HCT116 (cell line): ENCODE measurements at places on chromosomes 12 and 14.
A peak's percentile ranks its signal among the peaks of the same experiment; 100 is the strongest.

DNA sequence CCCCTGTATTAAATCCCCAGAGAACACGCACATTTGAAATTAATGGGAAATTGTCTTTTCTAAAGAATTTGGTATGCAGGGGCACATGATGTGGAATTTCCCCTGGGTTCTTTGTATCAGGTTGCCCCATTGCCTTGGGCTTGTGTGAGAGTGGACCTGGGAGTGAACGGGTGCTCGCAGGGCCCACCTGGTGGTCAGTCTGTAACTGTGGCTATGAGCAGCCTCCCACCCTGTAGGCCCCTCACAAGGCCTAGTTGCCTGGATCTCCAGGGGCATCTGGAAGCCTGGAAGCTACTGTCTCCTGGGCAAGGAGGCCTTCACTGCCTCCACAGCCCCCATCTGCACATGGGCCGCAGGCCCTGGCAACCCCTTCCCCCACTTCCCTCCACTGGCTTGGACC is 96.7 kb downstream of the SLC25A47 start:
- no peak for DNase-seq

DNA sequence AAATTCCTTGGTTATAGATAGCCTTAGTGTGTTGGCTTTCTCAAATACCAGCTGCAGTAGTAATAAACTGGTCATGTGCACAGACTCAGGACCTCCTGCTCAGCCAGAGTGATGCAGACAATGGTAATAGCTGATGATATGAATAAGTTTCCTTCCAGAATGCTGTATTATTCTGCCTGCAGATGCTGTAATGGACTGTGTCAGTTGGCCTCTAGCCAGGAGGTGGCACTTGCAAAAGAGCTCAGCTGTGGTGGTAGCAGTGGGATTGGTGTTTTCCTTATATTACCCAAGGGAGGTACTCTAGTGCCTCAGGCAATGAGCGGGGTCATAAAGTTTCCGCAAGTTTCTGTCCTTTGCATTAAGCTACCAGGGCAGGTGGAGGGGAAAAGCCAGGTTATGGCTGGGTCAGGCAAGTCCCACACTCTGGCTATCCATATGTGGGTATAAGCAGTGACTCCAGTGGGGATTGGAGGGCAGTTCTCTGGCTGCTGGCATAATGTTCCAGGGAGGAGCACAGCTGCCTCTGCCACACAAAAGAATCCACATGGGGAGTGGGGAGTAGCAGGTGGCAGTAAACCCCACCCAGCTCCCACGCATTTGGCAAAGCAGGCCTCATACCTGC is 14.0 kb upstream of the MUCL1 start:
- no peak for DNase-seq

DNA sequence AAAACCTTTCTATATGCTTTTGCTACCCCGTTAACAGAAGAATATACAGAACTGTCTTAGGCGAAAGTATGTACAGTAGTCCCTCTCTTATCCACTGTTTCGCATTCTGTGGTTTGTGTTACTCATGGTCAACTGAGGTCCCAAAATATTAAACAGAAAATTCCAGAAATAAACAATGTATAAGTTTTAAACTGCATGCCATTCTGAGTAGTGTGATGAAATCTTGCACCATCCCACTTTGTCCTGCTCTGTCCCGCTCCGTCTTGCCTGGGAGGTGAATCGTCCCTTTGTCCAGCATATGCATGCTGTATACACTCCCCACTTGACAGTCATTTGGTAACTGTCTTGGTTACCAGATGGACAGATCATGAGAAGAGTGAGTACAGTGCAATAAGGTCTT is 70.1 kb upstream of the STRN3 start:
- no peak for DNase-seq

- DNase-seq: no peak
Measured at GRCh38 chr12:2390850-2391390, 338.1 kb downstream of the CACNA1C start.

- DNase-seq: peak; percentile 4
Measured at GRCh38 chr12:113005762-113006161, 27.4 kb downstream of the OAS2 start.

GRCh38 chr12:29222200-29222599 is 73.1 kb downstream of the FAR2 start:
- no peak for DNase-seq

- no peak for DNase-seq
Measured at GRCh38 chr12:22539055-22539454, 5.3 kb downstream of the C2CD5 start.

GRCh38 chr14:54486685-54487084 is 2.1 kb downstream of the GMFB start:
- no peak for DNase-seq

GRCh38 chr14:67928375-67928774 is 108.8 kb downstream of the RAD51B start:
- DNase-seq: no peak

- DNase-seq: no peak
Measured at GRCh38 chr12:124655698-124656516, 88.5 kb upstream of the NCOR2 start.

GRCh38 chr14:84485036-84485435 is 1044.9 kb upstream of the FLRT2 start:
- DNase-seq: no peak

- no peak for DNase-seq
Measured at GRCh38 chr14:69796797-69797500, at the start of gene SLC10A1. TSS of gene SLC10A1 (minus strand) at chr14:69797241. CDS start at chr14:69797155, 86 bp downstream.

DNA sequence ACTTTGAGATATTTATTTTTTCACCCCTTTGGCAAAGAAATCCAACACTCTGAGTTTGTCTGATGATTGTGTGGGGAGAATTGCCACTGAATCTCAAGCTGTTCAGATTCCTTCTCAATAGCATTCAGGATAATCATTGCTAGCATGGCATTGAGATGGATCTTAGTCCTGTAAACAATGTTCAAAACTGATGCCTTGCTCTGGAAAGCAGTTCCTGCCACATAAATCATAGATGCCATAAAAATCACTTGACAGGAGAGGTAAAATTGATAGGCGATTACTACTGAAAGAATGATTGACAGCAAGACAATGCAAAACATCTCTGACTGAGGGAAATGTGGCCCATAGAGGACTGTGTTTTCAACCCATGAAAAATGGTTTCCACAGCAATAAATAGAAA is 915.6 kb downstream of the TRHDE start:
- DNase-seq: no peak

DNA sequence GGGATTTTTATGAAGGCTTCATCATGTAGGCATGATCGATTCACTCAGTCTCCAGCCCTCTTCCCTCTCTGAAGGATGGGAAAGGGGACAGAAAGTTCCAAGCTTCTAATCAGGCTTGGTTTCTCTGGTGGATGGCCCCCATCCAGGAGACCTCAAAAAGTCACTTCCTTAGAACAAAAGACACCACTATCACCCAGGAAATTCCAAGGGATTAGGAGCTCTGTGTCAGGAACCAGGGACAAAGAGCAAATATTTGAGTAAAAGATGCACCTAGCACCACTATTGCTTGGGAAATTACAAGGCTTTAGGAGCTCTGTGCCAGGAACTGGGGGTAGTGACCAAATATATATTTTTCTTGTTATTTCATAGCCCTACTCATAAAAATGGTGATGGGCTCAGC is 33.6 kb upstream of the TMX1 start:
- DNase-seq: no peak

GRCh38 chr14:88476214-88476774 is 78.5 kb downstream of the PTPN21 start:
- no peak for DNase-seq

- no peak for DNase-seq
Measured at GRCh38 chr12:68236421-68237059, 10.9 kb upstream of the IL26 start.

- no peak for DNase-seq
Measured at GRCh38 chr12:587132-588023, 75.9 kb downstream of the NINJ2 start.

GRCh38 chr12:24416423-24417109 is 467.1 kb upstream of the SOX5 start:
- DNase-seq: no peak

DNA sequence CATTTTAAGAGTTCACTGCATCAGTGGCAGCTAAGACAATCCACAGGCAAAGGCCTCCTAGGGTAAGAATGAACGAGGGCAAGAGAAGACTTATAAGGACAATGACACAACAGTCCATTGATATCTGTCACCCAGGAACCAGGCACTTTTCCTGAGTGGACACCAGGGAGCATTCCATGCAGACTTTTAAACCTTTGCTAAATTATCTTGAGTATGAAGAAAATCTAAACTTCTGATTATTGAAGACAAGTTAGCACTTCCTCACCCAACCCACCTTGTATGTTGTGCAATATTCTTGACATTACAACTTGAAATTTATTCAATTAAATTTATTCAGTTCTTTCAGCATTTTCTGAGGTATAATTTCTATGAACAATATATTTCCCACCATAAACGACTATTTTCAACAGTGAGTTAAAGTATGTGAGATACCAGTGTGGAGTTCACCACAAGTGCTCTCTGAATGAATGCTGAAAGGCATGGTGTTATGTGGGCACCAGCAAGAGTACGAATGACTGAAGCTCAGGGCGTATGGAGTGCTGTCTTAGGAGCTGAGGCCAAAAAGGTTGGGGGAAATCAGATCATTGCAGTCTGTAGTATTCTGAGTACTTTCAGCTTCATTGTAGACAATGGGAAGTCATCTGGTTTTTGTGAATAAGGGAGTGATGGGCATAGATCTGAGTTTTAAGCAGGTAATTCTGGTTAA is 124.3 kb upstream of the LMNTD1 start:
- no peak for DNase-seq

DNA sequence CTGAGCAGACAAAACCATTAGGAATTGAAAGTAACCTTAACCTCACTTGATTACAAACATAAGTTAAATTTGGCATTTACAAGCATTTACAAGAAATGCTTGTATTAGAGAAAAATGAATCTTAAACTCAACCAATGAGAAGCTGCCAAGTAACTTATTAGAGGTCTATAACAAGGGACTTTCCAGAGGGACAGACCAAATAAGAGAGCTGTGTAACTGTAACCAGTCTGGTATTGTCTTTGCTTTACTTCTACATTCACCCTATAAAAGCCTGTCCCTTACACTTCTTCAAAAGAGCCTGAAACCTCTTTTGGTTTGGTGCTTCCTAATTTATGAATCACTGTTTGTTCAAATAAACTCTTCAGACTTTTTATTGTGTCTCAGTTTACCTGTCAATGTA is 450.0 kb upstream of the FAR2 start:
- DNase-seq: no peak

DNA sequence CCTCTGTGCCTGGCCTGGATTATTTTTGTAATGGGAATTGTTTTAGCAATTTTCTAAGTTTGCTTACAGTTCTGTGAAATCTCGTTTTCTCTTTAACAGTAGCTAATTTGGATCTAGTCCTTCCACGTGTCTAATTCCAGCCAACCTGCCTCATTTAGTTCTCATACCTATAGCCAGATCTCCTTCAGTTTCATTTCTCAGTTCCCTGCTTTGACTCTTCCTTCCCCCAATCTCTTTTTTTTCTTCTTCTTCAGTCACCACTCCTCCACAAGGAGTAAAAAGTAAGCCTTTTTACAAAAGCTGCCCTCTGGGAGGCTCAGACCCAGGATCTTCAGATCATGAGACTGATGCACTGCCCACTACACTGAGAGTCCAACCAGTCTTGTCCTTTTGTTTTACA is 1.4 kb downstream of the THTPA start:
- DNase-seq: no peak

- no peak for DNase-seq
Measured at GRCh38 chr14:22648506-22648905, 4.4 kb upstream of the OR6J1 start.

DNA sequence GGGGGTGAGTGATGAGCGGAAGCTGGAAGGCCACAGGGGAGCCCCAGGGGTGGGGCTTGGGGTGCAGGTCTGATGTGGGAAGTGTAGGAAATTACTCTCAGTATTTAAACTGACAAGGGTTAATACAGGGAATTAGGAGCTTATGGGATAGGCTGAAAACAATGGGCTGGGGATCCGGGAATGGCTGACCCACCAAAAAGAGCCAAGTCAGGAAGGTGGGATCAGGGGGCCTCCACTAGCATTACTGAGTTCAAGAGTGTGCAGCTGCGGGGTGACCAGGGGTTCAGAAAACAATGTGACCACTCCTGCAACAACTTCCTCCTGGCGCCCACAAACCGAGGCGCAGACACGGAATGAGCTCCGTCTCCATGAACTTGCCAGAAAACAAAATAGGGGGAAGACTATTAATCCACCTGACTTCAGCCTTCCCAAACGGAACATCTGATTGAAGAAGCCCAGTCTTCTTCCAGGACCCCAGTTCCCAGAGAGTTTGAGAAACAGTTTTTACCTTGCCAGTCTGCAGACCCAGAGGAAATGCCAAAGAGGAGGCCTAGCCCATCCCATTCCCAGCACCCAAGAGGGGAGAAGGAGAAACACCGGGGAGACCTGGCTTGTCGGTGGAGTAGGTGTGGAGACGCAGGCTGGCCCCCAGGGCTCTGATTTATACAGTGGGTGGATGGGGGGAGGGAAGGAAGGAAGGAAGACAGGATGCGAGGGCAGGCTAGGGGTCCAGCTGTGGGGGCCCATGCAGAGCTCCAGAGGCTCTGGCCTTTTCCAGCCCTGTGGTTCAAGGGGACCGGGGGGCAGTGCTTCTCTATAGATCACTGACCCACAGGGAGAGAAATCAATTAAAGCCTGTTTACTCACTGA is 16.5 kb upstream of the YY1 start:
- no peak for DNase-seq

DNA sequence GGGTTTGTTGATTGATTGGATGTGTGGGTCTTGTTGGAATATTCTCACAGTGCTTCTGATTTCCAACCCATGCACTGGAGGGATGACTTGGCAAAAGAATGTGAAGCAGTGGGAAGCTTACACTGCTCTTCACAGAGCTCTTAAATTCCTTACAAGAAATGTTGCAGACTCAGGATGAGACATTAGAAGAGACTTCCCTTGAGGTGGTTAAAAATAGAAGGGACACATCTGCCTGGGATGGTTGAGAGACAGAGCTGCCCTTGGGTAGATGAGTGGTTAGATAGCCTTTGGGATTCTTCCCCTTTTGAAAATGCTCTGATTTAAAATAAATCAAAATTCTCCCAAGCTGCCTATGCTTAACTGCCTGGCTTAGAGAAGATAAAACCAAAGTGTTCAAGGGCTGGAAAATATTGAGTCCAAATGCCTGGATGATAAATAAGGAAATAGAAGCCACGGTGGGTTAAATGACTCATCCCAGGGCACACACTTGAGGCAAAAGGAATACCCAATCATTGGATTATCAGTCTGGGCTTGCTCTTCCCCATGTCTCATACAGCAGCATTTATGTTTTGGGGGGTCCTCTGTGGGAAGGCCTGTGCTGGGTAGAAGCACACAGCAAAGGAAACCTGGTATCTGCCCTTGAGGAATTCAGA is 264.3 kb downstream of the AKAP6 start:
- no peak for DNase-seq

GRCh38 chr14:106442857-106443256 is 916.5 kb downstream of the TMEM121 start:
- no peak for DNase-seq
